Fibroblast of skin of right quadriceps (primary cell): ENCODE measurements at places on chromosomes 3 and 15.

DNA sequence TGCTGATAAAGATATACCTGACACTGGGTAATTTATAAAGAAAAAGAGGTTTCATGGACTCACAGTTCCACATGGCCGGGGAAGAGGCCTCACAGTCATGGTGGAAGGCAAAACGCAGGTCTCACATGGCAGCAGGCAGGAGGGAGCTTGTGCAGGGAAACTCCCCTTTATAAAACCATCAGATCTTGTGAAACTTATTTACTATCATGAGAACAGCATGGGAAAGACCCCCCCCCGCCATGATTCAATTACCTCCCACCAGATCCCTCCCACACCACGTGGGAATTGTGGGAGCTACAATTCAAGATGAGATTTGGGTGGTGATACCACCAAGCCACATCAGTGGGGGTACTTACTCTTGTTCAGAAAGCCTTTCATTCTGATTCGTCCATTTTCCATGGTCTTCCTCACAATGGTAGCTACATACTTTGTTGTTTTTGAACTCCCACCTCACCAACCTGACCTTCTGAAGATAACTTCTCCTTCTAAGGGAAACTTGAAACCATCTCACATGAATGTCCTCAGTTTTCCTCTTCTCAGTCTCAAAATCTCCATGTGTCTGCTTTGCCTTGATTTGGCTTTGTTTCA is 275.6 kb upstream of the PROK2 start:
- no peak for DNase-seq

- DNase-seq, result no peak
Observed at GRCh38 chr15:72387741-72388140, 10.4 kb upstream of the TMEM202 start.

DNA sequence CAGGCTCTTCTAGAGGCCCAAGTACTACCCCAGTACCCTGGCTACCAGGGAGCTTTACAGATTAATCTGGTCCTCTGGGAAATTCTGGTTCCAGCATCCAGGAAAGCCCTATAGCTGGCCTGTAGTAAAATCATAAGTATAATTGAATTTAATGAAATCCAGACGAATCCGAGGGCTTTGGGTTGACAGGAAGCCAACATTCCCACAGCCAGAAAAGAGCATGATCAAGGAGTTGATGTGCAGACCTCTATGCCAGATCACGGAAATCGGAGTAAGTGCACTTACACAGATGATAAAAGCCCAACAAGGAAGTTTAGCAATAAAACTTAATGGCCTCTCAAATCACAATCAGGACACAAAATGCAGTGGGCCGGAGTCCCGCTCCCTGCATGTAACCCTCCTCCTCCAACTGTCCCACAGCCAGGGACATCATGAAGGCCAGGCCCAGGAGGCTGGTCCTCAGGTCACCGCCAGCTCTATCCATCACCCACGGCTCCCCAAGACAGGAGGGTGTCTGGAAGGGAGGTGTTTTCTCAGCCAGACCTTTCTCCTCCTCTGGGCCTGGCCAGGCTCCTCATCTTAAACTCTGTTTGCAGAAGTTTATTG is 62.8 kb upstream of the SEC22A start:
- peak; percentile 84 for DNase-seq

GRCh38 chr3:197549261-197549885 is 6.4 kb downstream of the BDH1 start:
- no peak for DNase-seq

- DNase-seq, result peak; percentile 38
Observed at GRCh38 chr3:196969660-196970546, 1.3 kb upstream of the PIGZ start.

DNA sequence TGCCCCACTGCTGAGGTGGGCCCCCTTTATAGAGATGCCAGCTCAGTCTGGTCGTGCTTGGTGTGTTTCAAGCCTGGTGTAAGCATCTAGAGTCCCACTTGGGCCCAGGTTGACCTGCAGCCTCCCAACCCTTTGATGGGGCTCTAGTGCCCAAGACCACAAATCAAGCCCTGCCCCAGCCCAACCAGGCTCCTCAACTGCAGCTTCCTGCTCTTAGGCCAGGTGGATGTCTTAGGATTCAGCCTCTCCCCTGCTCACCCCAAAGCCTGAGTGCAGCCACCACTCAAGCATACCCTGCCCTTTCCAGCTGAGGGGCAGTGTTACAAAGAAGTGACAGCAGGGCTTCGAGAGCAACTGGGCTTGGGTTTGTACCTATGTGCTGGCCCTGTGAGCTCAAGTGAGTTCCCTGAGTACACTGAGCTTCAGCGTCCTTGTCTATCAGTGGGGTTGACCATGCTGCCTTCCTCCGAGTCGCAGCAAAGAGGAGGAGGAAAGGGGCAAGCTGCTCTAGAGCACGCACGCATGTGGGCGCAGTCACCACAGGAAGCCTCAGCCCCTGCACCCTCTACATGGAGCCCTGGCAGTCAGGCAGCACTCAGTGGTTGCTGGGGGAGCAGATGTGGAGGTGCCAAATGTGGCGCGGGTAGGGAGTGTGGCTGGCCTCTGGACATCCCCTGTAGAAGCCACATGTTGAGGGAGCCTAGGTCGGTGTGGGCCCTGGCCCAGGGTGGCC is 120.7 kb downstream of the EEFSEC start:
- no peak for DNase-seq

DNA sequence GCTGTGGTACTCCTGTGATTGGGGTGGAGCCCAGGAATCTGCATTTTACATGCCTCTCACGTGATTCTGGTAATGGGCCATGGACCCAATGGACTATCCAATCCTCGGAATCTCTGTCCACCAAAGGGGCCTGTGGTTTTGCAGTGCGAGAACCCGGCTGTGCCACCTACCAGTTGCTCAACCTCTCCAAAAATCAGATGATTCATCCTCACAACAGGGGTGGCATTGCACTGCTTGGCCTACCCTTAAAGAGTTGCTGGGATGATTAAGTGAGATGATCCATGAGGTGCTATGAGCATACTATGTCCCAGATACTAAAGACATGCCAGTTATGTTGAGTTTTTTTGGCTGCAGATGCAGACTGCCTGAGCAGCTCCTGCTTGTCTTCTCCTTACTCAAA is 5.1 kb downstream of the ANP32A start:
- peak; percentile 39 for DNase-seq

DNA sequence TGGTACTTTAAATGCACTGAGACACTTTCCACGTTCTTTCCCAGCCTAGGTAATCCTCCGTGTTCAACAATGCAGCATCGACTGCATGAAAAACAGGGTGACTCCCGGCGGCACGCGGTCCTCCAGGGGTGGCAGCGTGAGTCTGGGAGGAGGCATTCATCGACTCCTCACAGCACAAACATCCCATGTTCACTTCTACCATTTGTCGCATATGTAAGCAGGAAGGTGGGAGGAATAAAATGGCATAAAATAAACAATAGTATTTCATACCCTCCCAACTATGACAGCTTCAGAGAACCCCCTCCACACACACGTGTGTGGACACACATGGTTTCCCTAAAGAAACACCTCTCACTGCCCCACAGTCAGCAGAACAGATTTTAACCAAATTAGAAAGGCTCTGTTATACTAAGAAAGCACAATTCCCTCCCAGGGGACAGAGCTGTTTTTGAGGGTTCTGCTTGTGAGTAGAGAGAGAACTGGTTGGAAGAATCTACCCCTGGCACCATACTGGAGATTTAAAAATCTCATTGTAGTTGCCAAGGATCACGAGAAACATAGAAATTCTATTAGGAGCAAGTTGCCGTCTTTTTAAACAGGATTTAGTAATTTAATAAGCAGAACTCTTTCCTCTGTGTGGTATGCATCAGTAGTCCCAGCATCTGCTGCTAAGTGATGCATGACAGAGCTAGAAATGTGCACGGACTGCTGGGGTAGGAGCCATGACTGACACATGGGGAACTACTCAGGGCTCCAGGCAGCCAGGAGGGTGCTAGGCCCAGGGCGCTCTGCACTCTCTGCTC is 6.0 kb downstream of the FAM43A start:
- no peak for DNase-seq

GRCh38 chr3:48194446-48195071 is 6.3 kb upstream of the CDC25A start:
- DNase-seq, result peak; percentile 66

DNA sequence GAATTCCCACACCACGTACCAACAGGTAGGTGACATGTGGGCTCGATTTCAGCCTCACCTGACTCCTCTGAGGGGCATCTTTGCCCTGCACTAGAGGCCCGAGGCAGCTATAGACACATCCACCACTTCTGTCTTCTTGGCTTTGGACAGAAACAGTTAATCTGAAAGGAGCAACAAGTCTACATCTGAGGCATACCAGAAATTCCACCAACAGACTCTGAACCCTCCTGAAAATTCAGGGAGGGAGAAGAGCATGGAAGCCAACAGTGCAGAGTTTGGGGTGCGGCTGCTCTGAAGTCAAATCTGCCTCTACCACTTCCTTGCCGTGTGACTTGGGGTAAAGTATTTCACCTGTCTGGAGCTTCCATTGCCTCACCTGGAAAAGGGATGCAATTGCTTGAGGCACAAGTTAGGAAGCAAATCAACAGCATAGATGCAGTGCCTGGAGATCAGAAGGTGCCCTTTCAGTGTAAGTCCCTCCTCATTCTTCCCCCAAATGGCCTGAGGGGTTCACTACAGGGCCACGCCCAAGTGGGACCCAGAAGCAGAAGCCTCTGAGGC is 119.8 kb downstream of the SHQ1 start:
- DNase-seq, result no peak

- DNase-seq, result no peak
Observed at GRCh38 chr3:115685097-115685496, 61.8 kb downstream of the GAP43 start.

DNA sequence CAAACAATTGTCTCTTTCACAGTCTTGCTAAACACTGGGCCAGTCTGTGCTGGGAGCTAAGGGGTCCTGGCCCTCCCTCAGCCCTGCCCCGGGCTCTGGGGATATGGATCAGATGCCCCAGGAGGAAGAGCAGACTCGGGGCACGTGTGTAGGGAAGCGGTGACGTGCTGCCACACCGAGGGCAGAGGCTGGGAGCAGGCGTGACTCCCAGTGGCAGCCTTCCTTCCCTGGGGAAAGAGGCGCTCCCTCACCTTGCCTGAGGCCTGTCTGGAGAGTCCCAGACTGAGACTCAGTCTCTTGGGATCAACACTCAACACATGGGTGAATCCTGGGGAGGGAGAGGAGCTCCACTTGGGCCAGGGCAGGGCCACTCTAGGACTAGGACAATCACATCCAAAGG is 54.1 kb upstream of the GRIP2 start:
- no peak for DNase-seq

DNA sequence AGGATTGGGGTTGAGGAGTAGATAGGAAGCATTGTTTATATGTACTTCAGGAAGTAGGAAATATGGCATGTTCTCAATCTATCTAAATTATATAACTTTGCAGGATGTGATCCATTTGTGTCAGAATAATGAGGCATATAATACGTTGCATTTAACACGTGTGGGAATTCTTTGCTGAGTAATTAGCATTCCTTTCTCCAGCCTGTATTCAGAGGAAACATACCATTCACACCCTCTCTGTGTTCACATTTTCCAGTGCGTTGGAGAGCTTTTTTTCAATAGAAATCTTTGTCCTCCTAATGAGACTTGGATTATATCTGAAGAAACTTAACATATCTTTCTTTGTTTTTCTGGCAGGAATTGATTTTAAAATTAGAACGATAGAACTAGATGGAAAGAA is 33.0 kb upstream of the APH1B start:
- DNase-seq, result peak; percentile 83

GRCh38 chr15:57030011-57030410 is 111.6 kb downstream of the TCF12 start:
- no peak for DNase-seq

GRCh38 chr3:119302697-119303551 is 8.7 kb downstream of the ARHGAP31 start:
- peak; percentile 56 for DNase-seq

- DNase-seq, result no peak
Observed at GRCh38 chr3:53501178-53501577, 6.8 kb downstream of the CACNA1D start.

DNA sequence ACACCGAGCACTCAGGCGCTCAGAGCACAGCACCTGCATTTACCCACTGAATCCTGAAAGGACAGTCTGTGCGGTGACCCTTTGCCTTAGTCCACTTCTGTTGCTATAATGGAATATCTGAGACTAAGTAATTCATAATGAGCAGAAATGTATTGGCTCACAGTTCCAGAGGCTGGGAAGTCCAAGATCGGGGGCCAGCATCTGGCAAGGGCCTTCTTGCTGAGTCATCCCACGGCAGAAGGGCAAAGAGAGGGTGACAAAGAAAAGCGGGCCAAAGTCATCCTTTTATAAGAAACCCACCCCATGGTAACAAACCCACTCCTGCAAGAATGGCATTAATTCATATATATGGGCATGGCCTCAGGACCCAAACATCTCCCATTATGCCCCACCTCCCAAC is 27.7 kb downstream of the POC1A start:
- no peak for DNase-seq

DNA sequence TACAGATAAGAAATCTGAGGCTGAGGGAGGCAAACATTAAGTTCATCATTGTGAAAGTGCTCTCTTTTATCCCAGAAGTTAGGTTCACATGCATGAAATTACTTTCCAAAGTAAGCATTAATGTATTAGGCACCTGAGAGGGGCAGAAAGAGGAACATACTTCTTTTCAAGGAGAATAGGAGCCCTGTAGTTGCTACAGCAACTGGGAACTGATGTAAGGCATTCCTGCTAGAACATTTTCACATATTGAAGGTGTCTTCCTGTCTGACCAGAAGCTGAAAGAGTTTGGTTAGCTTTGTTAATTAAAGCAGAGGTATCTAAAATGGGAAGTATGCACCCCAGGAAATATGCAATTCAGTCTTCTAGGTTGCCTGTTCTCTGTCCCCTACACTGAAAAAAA is 65.5 kb upstream of the ZBTB20 start:
- DNase-seq, result no peak

DNA sequence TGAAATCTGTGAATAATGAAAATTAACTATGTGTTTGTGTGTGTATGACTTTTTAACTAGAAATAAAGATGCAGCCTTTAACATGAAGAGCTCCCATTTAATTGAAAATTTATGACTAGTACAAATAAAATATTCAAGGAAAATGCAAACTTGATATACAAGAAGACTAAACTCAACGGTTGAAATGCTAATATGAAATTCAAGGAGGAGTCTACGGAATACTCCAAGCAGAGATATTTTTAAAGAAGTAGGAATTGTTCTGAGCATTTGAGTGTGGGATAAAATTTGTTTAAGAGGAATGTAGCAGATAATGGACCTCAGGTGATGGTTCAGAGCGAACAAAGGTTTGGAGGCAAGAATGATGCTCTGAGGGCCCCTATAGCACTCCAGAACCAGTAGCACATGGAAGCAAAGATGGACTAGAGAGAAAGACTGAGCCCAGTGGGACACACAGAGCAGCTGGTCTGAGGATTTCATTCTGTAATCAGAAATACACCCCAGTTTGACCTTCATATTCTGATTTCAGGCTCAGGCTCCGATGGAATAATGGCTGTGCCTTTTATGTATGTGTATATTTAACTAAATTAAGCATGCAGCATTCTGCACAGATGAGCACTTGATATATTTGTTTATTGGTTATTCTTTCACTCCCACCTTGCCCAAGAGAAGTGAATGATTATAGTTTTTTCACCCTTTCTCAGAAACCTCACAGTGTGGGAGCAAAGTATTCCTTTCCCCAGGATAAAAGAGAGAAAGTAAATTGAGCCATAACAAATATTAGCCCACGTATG is 227.1 kb downstream of the ZPLD1 start:
- no peak for DNase-seq
